Activated gamma-delta T cell treated with anti-CD3 and anti-CD28 coated beads, Interleukin-2, amount 50 U/mL, for 16 hours (primary cell): ENCODE measurements at places on chromosomes 6 and 20.

DNA sequence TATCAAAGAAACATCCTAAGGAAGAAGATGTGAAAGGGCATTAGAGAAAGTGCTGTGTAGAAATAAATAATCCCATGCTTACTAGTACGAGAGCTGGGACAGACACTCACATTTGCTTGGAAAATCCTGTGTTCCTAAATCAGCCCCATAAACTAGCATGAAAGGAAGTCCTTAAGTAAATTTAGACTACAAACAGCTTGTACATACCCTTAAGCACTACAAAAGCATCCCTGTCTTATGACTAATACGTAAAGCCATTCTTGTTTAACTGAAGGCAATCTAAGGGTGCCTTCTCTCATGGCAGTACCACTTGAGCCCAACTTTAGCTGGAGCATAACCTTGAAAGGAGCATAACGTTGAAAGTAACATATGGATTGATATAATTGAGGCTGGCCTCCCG, 15.4 kb upstream of the FOXQ1 start:
- no peak for DNase-seq

DNA sequence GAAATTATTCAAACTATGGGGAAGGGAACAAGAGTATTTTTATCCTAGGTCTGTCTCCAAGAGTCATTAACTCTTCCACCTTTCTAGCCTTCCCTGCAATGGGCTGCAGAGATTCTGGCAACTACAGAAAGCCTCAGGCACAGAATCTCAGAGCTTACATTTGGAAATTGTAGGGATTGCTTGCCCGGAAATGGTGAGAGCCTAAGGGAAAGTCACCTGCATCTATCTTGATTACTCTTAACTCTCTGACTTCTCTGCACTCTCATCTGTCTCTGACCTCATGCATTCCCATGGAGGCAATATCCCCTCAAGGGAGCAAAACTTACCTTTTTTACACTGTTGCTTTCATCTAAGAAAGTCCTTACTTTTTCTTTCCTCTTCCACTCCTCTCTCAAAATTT, 513.2 kb upstream of the MARCKS start:
- DNase-seq = no peak

- DNase-seq = no peak
Observed at GRCh38 chr6:34249469-34250261, 859 bp upstream of the SMIM29 start.

DNA sequence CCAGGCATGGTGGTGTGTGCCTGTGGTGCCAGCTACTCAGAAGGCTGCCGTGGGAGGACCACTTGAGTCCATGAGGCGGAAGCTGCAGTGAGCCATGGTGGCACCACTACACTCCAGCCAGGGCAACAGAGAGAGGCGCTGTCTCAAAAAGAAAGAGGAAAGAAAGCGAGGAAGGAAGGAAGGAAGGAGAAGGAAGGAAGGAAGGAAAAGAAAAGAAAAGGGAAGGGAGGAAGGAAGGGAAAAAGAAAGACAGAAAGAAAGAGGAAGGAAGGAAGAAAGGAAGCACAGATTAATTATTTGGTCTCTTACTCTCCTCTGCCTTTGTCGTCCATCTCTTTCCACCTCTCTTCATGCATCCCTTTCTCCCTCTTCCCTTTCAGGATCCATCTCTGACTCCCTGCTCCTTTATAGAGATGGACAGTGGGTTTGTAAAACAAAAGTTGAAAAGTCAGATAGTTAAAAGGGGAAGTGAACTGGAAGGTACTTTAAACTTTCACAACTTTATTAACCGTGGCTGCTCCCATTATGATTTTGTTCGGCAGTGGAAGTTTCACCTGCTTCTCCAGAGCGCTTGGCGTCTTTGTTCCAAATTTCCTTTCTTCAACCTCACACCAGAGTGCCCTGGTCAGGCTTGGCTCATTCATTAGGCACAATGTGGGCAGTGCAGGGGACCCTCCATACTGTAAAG, 1.5 kb downstream of the HLA-DQA1 start:
- DNase-seq = no peak

DNA sequence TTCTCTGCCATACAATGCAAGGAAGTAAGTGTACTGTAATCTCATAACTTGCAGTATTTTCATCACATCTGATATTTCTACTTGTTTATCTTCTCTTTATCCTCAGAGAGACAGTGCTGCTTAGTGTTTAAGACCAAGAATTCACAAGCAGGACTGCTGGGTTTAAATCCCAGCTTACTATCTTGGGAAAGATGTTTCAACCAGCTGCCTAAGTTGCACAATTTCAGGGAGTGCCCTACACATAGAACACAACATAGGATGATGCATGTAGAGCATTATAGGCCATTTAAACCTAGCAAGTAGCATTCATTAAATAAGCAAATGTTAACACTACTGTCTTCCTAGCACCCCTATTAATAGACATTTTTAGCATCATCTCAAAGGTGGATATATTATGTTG, 205.2 kb upstream of the CEP162 start:
- no peak for DNase-seq

DNA sequence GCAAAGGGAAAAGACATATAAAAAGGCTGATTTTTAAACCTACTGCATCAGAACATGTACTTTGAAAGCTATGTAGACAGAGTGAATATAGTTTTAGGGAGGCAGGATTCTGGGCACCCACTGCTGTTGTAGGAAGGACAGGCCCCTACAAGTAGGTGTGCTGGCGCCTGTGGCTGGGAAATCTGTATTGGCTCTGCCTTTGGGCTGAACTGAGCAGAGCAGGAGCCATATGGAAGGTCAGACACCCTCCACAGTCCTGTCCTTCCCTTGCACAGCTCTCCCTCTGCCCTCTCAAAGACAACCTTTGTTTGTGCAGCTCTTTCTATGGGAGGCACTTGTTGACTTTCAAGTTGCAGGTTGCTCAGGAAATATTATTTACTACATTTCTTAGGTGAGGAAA, 18.4 kb upstream of the ULBP3 start:
- no peak for DNase-seq

DNA sequence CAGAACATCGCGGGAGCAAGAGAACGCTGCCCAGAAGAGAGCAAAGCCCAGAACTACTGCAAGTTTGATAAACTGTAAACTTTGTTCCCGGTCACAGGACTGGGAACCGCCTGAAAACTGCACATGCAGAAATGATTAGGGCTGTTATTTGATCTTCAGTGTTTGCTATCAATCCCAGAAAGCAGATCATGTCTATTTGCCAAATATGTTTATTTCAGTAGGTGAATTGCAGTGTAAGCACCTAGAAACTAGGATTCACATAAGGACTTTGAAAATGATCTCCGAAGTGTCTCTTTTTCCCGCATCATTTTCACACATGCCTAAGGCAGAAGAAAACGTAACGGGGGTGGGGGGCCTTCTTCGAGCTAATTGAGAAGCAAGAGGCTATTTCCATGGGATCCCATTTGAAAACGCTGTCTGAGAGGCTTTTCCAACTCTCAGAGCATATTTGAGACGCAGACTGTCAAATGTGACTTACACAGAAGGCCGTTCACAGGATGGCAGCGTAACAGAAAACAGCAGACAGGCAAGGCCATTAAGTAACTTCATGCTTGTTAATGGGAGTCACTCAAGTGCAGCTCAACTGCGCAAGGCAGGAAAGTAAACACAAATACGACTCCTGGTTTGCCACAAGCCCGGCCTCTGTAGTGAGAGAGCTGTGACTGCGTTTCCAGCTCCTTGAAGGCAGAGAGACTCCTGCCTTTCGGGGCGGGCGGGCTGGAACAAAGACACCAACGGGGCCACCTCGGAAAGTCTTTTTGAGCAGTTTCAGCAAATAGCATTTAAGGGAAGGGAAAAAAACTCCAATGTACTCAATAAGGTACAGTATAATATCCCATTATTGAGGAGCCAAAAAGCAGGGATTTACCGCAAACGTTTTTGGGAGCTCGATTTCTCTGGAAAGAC, 144.7 kb upstream of the ZNF217 start:
- DNase-seq = no peak

GRCh38 chr6:79705456-79705995, 74.4 kb downstream of the SH3BGRL2 start:
- DNase-seq = no peak

GRCh38 chr6:112501705-112502104, 154.6 kb downstream of the RFPL4B start:
- no peak for DNase-seq

DNA sequence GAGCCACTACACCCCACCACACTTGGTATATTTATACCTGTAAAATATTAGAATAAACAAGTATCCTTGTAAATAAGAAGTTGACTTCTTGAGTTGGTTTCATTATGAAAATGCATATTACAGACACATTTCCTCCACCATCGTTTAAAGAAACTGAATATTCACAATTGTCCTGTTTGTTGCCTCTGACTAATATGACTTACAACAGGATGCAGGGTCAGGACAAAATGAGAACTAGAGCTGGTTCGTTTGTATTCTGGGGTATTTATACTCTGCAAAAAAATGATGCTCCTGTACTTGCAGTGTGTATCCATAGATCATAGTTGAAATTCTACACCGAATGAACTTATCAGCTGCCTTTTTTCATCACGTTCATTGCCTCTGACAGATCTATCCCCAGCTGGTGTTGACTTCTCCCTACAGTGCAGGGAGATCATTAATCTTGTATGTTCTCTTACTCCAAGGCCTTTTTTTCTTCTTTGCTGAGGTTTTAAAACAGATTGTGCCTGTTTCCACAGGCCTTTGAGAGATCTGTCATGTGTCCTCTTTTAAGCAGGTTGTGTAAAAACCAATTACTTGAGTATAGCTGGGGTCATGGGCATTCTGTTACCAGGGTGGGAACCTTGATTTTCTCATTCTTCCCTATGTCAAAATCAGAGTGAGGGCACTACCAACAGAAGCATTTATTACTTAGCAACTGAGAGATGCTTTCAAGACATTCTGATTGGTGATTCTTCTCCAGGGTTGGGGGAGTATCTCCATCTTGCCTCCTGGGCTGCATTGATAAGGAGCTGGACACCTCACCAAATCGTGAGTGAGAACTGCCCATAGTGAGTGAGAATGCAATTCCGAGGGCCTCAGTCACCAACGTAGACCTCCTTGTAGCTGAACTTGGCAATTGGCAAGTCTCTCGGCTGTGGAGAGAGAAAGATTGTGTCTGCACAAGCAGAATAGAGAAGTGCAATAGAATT, 78.8 kb upstream of the CD83 start:
- DNase-seq = no peak

GRCh38 chr6:44327096-44327495, 13.9 kb upstream of the AARS2 start:
- DNase-seq = no peak

GRCh38 chr20:12435268-12435667, 517.6 kb downstream of the BTBD3 start:
- no peak for DNase-seq

GRCh38 chr6:123105561-123105960, 109.5 kb downstream of the CLVS2 start:
- no peak for DNase-seq

DNA sequence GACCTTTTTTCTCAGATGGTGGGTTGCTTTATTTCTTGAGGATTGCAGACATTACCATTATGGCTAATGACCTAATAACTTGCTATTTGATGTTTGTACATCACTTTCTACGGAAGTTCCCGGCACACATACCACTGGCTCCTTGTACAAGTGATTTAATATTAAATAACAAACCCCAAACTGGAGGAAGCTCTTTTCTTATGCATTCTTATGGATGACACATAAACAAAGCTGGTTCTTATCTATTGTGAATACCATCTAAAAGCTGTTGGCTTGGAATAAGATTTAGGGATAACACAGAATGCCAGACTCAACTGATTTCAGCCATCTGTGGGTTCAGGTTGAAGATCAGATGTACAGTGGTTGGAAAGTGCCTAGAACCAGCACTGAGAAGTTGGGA, 272.6 kb downstream of the TSHZ2 start:
- no peak for DNase-seq

DNA sequence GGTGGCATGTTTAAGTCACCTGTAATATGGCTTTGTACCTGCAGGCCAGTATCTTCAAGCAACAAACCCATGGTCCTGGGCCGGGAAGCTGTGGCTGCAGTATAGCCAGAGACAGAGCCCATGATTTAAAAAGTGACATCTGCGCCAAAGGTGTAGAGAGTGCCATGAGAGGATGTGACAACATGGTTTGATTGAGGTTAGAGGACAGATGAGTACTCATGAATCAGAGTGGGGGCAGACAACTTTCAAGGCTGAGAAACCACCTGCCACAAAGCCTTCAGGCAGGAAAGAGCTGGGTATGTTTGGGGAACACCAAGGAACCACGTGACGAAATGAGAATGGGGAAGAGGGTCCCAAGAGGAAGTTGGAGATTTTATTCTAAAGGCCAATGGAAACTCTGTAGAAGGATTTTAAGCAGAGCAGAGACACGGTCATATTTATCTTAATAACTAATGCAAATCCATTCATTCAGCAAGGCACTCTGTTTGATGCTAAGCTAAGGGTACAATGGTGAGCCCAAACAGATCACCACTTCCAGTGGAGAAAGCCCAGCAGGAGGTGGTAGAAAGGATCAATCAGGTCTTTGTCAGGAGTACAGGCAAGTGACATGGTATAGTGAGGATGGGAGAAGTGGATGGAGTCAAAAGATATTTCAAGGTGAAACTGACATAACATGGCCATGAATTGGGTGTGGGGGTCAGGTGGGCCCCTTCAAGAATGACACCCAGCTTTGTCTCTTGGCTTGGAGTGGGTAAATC, 3.4 kb upstream of the MICAL1 start:
- DNase-seq = peak; percentile 25

DNA sequence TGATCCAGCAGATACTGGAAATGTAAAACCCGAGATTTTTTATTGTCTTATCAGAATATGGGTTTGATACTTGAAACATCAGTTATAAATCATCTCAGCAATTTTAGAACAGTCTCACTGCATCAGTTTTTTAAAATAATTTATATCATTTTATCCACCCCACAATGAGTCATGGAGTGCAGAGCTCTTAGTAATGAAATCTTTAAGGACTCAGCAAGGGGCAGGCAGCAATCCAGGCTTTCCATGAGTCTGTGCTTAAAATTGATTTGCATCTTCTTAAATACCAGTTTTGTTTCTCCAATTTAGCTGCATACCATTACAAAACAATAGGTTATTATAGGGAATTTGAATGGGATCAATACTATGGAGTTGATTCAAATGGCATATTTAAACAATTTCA, 832.3 kb downstream of the C6orf118 start:
- no peak for DNase-seq

GRCh38 chr6:81762132-81762531, 9.7 kb upstream of the TENT5A start:
- no peak for DNase-seq

- DNase-seq = no peak
Observed at GRCh38 chr6:125766641-125767040, 17.2 kb downstream of the HEY2 start.

DNA sequence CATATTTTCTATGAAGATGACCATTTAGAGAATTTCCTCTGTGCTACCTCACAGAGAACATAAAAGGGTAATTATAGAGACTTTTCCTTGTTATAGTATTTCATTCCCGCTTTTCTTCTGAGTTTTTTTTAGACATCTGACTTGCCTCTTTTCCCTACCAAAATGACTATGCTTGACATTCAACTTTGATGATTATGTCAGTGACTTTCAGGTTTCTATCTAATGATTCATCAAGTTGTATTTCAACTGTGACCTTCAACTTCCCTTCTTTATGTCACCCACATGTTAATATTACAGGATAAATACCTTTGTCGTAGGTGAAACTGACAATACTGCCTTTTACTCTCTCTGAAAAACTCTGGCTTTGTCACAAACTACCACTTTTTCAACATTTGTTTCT, 95.3 kb downstream of the MLIP start:
- no peak for DNase-seq

GRCh38 chr20:33465481-33466302, 22.1 kb upstream of the SNTA1 start:
- no peak for DNase-seq

GRCh38 chr20:1171461-1172093, 13.2 kb downstream of the TMEM74B start:
- DNase-seq = no peak

GRCh38 chr20:44477151-44477550, 1.5 kb downstream of the TTPAL start:
- DNase-seq = no peak
